ENCODE measurements at places on chromosomes 12 and 14.

GRCh38 chr14:26598081-26598671 lies 343 bp upstream of the NOVA1 start:
- H3K36me3 ChIP-seq = no peaks in the 10 kb centered on the region
- no peaks in the 10 kb centered on the region for H3K27me3 ChIP-seq
- peak; percentile 25 for DNase-seq
- peak overlapping the region; percentile 91 for H3K4me3 ChIP-seq
- peak overlapping the region; percentile 79 for H3K27ac ChIP-seq

GRCh38 chr12:50085615-50086072 lies 502 bp downstream of the SMARCD1 start:
- peak overlapping the region; percentile 91 for H3K27ac ChIP-seq
- peaks cover 25% of the 10 kb centered on the region for H3K36me3 ChIP-seq
- peak overlapping the region; percentile 75 for H3K4me3 ChIP-seq
- H3K4me1 ChIP-seq = peaks cover 3% of the 10 kb centered on the region
- no peak for DNase-seq

DNA sequence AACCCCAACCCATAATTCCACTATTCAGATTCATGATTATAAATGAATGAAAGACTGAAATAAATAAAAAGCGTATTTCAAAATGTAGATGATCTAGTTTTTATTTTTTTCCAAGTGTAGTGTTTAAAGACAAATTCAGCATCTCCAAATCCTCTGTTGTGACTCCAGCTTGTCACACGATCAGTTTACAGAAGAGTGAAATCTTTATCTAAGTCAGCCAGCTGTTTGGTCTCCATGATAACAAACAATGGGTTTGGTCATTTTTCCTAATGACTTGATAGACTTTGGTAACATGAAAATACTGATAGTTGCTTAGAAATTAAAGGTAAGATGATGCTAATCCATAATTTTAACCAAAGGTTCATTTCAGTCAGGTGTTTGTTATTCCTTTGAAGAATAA lies 114.5 kb upstream of the RASSF8 start:
- no peaks in the 10 kb centered on the region for H3K4me1 ChIP-seq
- no peak overlapping the region for H3K4me3 ChIP-seq
- no peak overlapping the region for H3K27ac ChIP-seq
- H3K36me3 ChIP-seq = no peaks in the 10 kb centered on the region
- no peaks in the 10 kb centered on the region for H3K27me3 ChIP-seq

- H3K27ac ChIP-seq = no peak overlapping the region
- no peaks in the 10 kb centered on the region for H3K4me1 ChIP-seq
- DNase-seq = no peak
- no peaks in the 10 kb centered on the region for H3K27me3 ChIP-seq
Observed at GRCh38 chr12:63977441-63977840, 132.9 kb downstream of the SRGAP1 start.

GRCh38 chr14:81165188-81165587 lies 55.6 kb downstream of the GTF2A1 start:
- no peaks in the 10 kb centered on the region for H3K36me3 ChIP-seq
- H3K4me3 ChIP-seq = no peak overlapping the region
- peaks cover 9% of the 10 kb centered on the region for H3K4me1 ChIP-seq
- DNase-seq = no peak
- no peak overlapping the region for H3K27ac ChIP-seq

DNA sequence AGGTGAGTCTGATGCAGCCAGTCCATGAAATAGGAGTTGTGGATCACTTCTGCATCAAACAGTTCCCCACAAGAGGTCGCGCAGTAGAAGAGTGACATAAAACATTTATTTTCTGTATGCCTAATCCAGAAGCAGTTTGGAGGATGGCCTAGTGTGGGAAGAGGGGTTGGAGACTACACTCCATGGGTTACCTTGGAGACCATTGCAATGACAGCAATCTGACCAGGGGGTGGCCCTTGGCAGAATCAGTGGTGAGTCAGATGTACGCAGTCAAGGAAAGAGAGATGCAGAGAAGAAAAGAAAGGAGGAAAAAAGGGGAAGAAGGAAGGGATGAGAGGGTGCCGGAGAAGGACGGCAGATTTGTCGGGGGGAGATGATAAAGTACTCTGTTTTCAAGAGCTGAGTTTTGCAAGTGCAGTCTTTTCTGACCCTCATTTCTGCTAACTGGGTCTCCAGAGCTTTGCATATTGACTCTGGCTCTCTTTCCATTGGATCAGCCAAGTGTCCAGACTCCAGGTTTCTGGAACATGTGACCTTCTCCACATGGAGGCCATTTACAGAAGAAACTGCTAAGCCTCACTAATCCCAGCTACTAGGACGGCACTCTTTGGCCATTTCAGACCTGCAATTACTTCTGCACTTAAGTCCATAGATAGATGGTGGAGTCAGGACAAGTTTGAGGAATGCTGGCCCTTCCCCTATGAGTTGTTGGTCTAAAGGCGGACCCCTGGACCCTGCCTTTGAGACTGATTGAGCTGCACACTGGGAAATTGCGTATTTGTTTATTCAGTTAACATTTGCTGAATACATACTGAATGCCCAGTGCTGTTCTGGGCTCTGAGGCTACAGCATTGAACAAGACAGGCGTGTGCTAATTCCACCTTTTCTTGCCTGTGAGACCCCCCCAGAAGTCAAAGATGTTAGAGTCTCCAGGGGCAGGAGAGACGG lies 424.2 kb downstream of the BCL11B start:
- DNase-seq = no peak
- H3K36me3 ChIP-seq = no peaks in the 10 kb centered on the region
- no peak overlapping the region for H3K4me3 ChIP-seq
- H3K27me3 ChIP-seq = no peaks in the 10 kb centered on the region
- H3K4me1 ChIP-seq = no peaks in the 10 kb centered on the region

DNA sequence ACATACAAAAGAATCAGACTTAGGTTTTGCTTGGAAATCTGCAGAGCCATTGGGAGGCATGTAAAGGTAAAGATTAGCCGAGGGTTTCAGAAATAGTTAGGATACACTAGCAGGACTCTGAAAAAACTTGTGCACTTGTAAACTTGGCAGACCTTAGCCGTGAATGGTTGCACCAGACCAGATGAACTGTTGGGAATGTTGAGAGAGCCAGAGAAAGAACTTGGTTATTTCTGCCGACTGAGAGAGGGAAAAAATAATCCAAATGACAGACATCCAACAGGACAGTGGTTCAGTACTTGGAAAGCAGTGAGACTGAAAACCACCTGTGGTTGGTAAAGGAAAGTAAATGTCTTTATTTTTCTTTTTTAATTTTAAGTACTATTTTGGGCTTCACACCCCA lies 222.5 kb upstream of the DDHD1 start:
- no peaks in the 10 kb centered on the region for H3K36me3 ChIP-seq
- H3K27ac ChIP-seq = no peak overlapping the region
- H3K4me1 ChIP-seq = no peaks in the 10 kb centered on the region
- H3K27me3 ChIP-seq = no peaks in the 10 kb centered on the region
- no peak for DNase-seq

Data from thoracic aorta (tissue), 2 donors.